ENCODE measurements at places on chromosomes 13 and 19. TPM values are rescaled to one million over a fixed set of nuclear protein-coding genes. Genes with fewer than 3 reads are reported as not detected.
A peak's percentile ranks its signal among the peaks of the same experiment; 100 is the strongest.

The RGL3 gene
- 11.0 TPM for total RNA-seq

The FGF22 gene
- total RNA-seq: 0.82 TPM

The ABCC4 gene
- total RNA-seq: 19.3 TPM

The UNC13A gene
- total RNA-seq: 0.53 TPM

The ATP8A2 gene
- 0.22 TPM for total RNA-seq

The CASP14 gene
- total RNA-seq: not detected

DNA sequence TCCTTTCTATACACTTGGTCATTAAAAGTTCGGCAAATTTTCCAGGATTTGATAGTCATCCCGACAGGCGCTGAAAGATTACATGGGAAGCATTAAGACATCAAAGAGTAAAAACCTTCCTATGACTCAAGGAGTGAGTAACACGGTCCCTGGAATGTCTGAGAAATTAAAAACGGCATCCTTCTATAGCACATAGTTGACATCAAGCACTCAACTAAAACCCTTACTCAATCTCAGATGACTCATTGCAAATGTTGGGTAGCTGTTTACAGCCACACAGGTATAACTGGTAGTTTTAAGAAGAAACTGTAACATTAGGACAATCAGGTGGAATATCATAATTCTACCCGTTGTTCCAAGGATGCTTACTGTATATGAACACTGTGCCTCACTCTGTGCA, 6.4 kb upstream of the LGALS13 start:
- DNase-seq: no peak

GRCh38 chr13:53010374-53011105, 18.1 kb upstream of the OLFM4 start:
- peak; percentile 70 for DNase-seq

DNA sequence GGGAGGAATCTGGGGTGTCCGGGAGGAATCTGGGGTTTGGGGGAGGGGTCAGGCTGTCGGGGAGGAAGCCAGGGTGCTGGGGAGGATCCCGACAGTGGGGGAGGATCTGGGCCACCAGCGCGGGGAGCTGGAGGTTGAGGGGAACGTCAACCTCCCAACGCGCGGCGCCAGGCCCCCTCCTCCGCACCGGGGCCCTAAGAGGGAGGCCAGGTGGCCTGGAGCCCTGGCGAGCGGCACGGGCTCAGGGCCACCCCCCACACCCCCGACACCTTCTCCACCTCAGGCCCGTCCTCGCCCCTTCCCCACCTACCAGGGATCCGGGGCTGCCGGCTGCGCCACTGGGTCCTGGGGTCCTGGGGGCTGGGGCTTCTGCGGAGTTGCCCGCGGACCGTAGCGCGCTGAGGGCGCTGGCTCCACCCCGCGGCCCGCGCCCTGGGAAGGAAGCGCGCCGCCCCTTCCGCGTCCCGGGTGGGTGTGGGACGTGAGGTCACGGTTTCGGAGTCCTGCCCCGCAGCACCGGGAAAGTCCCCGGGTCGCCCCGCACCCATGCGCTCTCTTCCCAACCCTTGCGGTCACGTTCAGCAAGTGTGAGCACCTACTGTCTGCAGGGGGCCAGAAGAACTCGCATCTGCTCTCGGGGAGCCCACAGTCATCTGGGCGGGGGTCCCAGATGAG, at the start of gene TICAM1:
TICAM1 (minus strand) TSS at position 409 of the 675 bp plus-strand sequence. CDS start 13,335 bp downstream, outside the sequence.
- peak; percentile 91 for DNase-seq

DNA sequence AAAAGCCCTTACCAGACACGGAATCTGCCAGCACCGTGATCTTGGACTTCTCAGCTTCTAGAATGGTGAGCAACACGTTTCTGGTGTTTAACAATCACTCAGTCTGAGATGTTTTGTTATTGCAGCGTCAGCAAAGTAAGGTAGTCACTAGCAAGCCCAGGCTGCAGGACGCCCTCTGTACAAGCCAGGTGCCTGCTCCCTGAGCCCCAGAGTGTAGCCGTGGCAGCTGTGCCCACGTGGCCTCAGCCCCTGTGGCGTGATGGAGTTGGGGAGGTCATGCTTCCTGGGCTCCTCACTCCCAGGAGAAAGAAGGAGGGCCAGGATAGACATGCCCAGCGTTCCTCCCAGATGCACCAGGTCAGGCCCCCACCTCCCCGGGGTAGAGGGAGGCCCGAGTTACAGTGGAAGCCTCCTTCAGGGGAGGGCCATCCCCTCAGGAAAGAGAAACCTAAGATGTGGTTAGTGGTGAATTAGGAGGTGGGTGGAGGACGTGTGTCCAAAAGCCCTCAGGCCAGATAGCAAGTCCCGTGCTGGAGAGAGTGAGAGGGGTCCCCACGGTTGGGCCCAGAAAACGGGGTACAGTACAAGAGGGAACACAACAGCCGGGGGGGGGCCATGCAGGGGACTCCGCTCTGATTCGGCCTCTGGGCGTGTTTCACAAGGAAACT, 169.6 kb upstream of the SOX1 start:
- DNase-seq: no peak

DNA sequence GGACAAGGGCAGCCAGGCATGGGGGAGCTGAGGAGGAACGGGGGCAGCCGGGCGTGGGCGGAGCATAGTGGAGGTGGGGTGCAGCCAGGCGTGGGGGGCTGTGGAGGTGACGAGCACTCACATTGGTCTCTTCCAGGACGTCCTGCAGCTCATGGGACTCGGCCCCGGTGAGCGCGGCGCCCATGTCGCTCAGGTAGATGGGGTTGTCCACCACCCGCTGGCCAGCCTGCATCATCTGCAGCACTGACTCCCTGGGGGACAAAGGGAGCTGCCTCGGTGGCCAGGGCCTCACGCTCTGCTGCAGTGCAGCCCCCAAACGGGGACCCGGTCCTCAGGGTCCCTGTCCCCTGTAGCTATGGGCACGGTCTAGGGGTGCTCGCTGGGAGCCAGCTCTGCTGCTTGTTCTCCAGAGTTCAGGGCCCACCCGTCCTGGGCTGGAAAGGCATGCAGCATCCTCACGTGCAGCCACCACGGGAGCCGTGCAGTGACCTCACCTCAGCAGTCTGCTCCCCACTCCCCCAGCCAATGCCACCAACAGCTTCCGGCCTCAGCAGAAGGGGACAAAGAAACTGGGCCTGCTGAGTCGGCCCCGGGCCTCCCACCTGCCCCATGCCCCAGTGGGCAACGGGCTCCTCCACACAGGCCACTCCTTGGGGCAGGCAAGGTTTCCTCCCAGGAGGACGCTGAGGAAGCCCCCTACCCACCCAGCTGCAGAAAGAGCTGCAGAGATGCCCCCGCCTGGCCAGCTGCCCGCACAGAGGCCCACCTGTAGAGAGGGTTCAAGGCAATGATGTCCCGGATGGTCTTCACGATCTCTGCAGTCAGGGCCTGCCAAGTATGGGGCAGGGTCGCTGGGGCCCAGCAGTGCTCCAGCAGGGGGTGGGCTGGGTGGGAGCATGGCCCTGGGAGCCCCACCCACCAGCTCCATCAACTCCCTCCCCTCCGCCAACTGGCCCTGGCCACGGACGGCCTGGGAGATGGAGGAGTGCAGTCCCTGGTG, 12.1 kb downstream of the LONP1 start:
- no peak for DNase-seq

- DNase-seq: no peak
Measured at GRCh38 chr13:109154146-109154545, 524.7 kb downstream of the MYO16 start.

DNA sequence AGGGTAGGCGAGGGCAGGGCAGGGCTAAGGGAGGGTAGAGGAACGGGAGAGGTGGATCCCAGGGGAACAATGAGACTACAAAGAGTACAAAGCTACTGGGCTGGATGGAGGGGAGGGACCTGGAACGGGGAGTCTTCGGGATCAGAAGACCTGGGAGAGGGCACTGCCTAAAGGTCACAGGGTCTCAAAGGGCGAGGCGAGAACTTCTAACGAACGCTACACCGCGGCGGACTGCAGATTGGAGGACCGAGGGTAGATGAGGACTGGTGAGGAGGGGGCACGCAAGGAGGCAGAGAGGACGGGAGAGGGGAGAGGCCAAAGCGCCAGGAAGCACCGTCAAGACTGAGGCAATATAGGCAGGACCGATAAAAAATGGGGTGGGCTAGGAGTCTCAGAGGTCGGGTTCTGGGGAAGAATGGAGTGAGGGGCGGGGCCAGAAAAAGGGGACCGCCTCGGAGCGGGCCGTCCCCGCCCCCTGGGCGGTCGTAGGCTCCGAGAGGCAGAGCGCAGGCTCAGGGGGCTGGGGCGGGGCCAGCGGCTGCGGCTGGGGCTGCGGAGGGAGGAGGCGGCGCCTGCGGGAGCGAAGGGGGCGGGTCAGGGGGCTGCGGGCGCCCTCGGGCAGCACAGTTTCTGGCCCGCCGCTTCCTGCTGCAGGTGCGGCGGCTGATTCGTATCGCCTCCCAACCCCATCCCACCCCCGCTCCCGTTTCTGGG, 1.3 kb upstream of the KCNC3 start:
- peak; percentile 79 for DNase-seq

GRCh38 chr13:51501592-51502152, 48.8 kb upstream of the INTS6 start:
- DNase-seq: no peak

DNA sequence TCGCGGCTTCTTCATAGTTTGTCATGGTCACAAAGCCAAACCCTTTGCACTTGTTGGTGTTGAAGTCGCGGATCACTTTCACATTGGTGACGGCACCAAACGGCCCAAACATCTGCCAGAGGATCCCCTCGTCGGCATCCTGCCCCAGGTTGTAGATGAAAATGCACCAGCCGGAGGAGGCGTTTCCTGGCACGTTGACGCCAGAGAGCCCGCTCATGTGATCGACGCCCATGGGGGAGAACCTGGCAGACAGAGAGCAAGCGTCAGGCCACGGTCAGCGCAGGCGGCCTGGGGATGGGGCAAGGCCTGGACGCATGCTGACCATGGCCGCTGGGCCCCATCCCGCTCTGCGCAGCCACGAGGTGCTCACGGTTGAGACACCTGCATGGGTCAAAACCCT, 20.1 kb upstream of the TIMM44 start:
- no peak for DNase-seq

GRCh38 chr19:1287354-1288225, 1.9 kb downstream of the EFNA2 start:
- DNase-seq: no peak

DNA sequence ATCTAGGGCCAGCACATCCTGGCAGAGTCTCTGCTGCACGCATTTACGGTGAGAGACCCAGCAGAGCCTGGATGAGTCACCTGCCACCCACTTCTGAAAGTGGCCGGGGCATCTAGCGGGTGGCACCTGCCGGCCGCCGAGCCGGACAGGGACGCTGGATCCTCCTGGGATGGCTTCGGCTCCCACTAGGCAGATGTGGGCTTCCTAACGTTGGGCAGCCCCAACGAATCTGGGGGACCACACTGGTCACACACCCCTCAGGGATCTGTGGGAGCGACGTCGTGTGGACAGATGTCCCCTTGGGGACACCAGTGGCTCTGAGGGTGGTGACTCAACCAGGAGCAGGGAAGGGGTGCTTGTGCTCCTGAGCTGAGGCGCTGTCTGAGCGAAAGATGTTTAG, 32.2 kb downstream of the TMEM255B start:
- no peak for DNase-seq

DNA sequence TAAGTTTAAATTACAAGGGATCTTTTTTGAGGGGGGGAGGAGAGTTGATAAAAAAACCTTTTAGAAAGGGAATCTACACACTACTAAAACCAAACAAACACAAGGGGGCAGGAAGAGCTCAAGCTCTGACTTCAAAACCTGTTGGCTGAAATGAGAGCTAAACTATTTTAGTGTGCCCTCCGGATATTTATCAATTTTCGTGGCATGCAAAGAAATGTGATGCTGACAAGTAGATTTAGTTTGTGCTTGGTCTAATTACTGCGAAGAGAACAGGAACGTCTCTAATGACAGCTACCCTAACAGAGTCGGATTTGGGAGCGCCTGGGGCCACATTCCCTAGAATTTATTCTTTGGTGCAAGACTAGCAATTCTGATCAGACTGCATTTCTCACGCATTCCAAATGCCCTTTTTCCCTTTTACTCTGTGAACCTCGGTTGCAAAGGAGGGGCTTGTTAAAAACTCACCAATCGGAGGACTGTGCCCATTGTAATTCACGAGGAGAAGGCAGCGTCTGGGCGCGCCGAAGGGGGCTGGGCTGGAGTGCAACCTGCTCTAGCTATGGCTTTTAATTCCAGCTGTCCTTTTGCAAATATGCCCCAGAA, 802 bp upstream of the FREM2 start:
- peak; percentile 50 for DNase-seq

- DNase-seq: no peak
Measured at GRCh38 chr19:31962561-31962996, 382.8 kb upstream of the ZNF507 start.

- peak; percentile 41 for DNase-seq
Measured at GRCh38 chr19:33468361-33469170, 53.0 kb downstream of the PEPD start.

DNA sequence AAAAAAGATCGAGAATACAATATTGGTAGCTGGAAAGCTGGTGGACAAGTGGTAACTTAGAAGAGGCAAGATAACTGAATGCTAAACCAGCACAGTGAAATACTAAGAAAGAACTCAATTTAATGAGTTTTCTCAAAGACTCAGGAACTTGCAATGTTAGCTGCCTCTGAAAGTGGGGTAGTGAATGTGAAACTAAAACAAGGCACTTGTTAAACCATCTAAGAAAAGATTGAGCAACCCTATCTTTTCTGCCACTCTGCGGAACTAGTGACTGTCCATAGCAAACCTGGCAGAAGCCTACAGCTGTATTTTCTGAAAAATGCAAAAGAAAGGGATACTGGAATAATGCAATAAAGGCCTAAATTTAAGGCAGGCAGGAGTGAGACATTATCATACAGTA, 1574.4 kb upstream of the PRR20A start:
- no peak for DNase-seq

GRCh38 chr13:109126891-109127641, 497.7 kb downstream of the MYO16 start:
- DNase-seq: no peak

DNA sequence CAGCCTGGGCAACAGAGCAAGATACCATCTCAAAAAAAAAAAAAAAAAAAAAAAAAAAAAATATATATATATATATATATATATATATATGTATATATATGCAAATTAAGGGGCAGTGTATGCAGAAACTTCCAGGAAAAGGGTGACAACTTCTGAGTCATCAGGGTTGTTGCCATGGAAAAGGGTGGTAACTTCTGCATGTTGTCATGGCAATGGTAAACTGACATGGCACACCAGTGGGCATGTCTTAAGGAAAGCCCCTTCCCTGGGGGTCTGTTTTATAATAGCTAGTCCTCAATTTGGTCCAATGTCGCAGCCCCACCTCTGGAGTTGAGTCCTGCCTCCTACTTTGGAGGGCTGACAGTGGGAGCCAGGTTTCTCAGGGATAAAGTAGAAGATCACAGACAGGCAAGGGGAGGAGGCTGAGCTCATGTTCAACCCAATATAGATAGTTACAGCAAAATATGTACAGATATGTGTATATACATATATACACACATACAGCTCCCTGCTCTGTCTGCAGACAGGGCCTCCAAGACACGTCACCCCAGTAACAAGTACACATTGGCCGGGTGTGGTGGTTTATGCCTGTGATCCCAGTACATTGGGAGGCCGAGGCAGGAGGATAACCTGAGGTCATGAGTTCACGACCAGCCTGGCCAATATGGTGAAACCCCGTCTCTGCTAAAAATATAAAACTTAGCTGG, 7.2 kb upstream of the FCHO1 start:
- no peak for DNase-seq

DNA sequence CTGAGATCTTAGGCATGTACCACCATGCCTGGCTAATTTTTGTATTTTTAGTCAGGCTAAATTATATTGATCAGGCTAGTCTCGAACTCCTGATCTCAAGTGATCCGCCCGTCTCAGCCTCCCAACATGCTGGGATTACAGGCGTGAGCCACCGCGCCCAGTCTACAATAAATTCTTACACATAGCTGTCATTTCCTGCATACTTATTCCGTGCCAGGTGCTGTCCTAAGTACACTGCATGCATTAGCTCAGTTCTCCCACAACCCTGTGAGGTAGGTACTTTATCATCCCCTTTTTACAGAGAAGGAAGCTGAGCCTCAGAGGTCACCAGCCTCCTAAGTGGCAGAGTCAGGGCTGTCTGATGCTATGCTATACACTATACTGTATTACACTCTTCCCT, 7.2 kb upstream of the RHPN2 start:
- no peak for DNase-seq

Measured in mucosa of descending colon (tissue), 3 donors.